Heart right ventricle (tissue), 16 donors: ENCODE measurements at places on chromosomes 2 and 18. TPM values are rescaled to one million over a fixed set of nuclear protein-coding genes. Genes with fewer than 3 reads are reported as not detected.

ARHGAP25 gene
- polyA plus RNA-seq: 2.6 TPM

IL18RAP gene
- polyA plus RNA-seq: 0.28 TPM

ABCB11 gene
- polyA plus RNA-seq: 0.07 TPM

NEUROD1 gene
- polyA plus RNA-seq: not detected

TRAF3IP1 gene
- 6.2 TPM for polyA plus RNA-seq

GRCh38 chr2:17228461-17228860 lies 289.8 kb downstream of the RAD51AP2 start:
- no peaks in the 10 kb centered on the region for H3K36me3 ChIP-seq
- H3K27me3 ChIP-seq: peaks cover 3% of the 10 kb centered on the region
- H3K27ac ChIP-seq: no peak overlapping the region
- H3K4me1 ChIP-seq: no peaks in the 10 kb centered on the region
- no peak for DNase-seq

- H3K4me3 ChIP-seq: no peak overlapping the region
- no peak for DNase-seq
- no peaks in the 10 kb centered on the region for H3K4me1 ChIP-seq
- H3K36me3 ChIP-seq: no peaks in the 10 kb centered on the region
- H3K27me3 ChIP-seq: no peaks in the 10 kb centered on the region
Observed at GRCh38 chr2:119263656-119264055, 40.0 kb downstream of the STEAP3 start.

DNA sequence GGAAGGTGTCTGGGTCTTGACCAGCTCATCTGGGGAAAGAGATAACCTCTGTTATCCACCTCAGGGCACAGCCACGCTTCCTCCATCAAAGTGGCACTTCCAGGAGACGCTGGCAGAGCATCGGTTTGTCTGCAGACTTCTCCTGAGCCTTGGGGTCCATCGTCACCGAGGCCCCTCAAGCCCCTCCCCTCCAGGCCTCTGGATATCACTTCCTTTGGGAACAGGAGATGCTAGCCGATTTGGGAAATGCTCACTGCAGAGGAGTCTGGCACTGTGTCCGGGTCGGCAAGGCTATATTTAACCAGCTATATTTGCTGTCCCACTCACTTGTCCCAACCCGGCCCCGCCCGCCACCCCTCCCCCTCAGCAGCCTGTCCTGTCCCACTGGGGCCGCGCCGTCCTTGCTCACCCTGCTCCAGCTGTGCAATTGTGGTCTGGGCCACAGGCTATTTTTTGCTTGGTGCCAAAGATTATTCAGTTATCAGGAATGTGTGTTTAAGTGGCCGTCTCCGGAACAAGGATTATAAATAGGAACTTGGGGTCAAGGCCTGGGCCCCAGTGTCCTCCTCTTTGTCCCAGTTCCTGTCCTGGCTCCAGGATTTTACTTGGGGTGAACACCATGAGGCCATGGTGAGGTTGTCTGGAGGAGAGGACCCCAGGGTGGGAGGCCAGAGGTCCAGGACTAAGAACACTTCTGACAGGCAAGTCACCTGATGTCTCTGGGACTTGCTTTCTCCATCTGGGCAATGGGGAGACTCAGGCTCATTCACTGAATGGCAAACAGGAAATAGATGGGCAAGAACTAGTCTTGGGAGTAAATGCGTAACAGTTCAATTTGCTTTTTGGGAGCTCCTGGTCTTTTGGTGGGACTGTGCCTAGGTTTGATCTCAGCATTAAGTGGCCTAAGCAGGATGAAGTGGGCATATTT lies 263.6 kb downstream of the DYSF start:
- no peak overlapping the region for H3K4me3 ChIP-seq
- H3K27me3 ChIP-seq: no peaks in the 10 kb centered on the region
- DNase-seq: peak; percentile 93
- H3K4me1 ChIP-seq: peaks cover 70% of the 10 kb centered on the region

DNA sequence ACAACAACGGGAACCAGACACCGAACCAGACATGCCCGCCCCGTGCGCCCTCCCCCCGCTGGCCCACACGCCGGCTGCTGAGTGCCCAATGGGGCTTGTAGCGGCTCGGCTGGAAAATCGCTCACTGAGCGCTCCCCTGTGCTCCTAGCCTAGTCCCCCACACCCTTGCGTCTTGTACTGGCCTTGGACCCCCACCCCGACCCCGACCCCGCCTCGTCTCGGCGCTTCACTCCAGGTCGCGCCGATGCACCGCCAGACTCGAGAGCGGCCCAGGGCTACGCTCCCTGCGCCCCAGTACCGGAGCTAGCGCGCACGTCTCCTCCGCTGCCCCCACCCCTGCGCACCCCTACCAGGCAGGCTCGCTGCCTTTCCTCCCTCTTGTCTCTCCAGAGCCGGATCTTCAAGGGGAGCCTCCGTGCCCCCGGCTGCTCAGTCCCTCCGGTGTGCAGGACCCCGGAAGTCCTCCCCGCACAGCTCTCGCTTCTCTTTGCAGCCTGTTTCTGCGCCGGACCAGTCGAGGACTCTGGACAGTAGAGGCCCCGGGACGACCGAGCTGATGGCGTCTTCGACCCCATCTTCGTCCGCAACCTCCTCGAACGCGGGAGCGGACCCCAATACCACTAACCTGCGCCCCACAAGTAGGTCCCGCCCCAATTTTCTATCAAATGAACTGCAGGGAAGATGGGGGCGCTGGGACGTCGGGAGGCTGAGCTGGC lies 1.5 kb downstream of the GAD1 start:
- peaks cover 87% of the 10 kb centered on the region for H3K4me1 ChIP-seq
- peaks cover 100% of the 10 kb centered on the region for H3K27me3 ChIP-seq
- H3K36me3 ChIP-seq: no peaks in the 10 kb centered on the region
- DNase-seq: no peak

DNA sequence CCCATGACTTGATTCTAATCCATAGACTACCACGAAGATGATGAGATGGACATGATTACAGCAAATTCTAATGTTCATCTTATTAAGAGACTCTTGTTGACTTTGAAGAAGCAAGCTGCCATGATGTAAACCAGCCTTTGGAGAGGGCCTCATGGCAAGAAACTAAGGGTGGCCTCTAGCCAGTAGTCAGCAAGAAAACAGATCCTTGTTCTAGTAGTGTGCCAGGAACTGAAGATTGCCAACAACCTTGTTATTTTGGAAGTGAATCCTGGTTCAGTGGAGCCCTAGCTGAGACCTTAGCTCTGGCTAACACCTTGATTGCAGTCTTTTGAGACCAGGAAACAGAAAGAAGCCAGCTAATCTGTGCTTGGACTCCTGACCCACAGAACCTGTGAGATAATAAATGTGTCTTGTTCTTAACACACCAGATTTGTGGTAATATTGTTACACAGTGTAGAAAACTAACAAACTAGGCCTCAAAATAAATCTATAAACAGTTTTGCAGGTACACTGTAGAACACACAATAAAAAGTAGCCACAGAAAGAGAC lies 10.0 kb downstream of the PHOSPHO2 start:
- H3K27me3 ChIP-seq: no peaks in the 10 kb centered on the region
- H3K4me3 ChIP-seq: no peak overlapping the region
- H3K36me3 ChIP-seq: no peaks in the 10 kb centered on the region
- H3K4me1 ChIP-seq: no peaks in the 10 kb centered on the region
